ENCODE measurements at places on chromosomes 2 and 18. TPM values are rescaled to one million over a fixed set of nuclear protein-coding genes. Genes with fewer than 3 reads are reported as not detected.

Gene BOK
- 23.8 TPM for total RNA-seq

Gene LRATD1
- total RNA-seq: 3.4 TPM

Gene SPEG
- not detected for total RNA-seq

Gene MYO1B
- 55.7 TPM for total RNA-seq

Gene LYPD1
- total RNA-seq: not detected

Gene XDH
- total RNA-seq: not detected

Gene SFT2D3
- total RNA-seq: 6.2 TPM

Gene AGAP1
- total RNA-seq: 3.0 TPM

Gene THAP4
- 34.5 TPM for total RNA-seq

Gene KCNE4
- under 0.01 TPM for total RNA-seq

Gene EHBP1
- total RNA-seq: 22.9 TPM

Gene SLC66A3
- 45.0 TPM for total RNA-seq

Gene GCG
- not detected for total RNA-seq

Gene GALNT14
- not detected for total RNA-seq

Gene RNF125
- total RNA-seq: 3.9 TPM

Gene LINC00305
- not detected for total RNA-seq

Gene STARD6
- total RNA-seq: 0.11 TPM

Gene MARCHF4
- total RNA-seq: under 0.01 TPM

Gene ALPI
- not detected for total RNA-seq

Gene CAB39
- 72.2 TPM for total RNA-seq

Gene TMEM182
- 0.22 TPM for total RNA-seq

Gene USP14
- 16.6 TPM for total RNA-seq

Gene CABLES1
- 42.6 TPM for total RNA-seq

Gene ANKRD36C
- total RNA-seq: 43.1 TPM

Gene SLC4A3
- 0.26 TPM for total RNA-seq

Gene ADCY3
- total RNA-seq: 29.3 TPM

Gene SKOR2
- not detected for total RNA-seq

Gene TRIM54
- 1.3 TPM for total RNA-seq

Gene SALL3
- not detected for total RNA-seq

Gene GPR75
- total RNA-seq: 1.1 TPM

Gene LRPPRC
- total RNA-seq: 45.4 TPM

Gene CYP26B1
- total RNA-seq: under 0.01 TPM

Gene EPHA4
- 0.17 TPM for total RNA-seq

Gene RNF144A
- 12.2 TPM for total RNA-seq

Gene RIT2
- not detected for total RNA-seq

Gene MAP3K19
- not detected for total RNA-seq

Gene ANKRD29
- total RNA-seq: 6.2 TPM

Gene CNGA3
- not detected for total RNA-seq

Gene HOXD1
- total RNA-seq: 10.0 TPM

Gene SCYGR3
- not detected for total RNA-seq

Gene PARD6G
- total RNA-seq: 66.8 TPM

Gene MDH1B
- 0.11 TPM for total RNA-seq

Gene HTR2B
- total RNA-seq: 1.5 TPM
